ENCODE measurements at places on chromosomes 4 and X.

DNA sequence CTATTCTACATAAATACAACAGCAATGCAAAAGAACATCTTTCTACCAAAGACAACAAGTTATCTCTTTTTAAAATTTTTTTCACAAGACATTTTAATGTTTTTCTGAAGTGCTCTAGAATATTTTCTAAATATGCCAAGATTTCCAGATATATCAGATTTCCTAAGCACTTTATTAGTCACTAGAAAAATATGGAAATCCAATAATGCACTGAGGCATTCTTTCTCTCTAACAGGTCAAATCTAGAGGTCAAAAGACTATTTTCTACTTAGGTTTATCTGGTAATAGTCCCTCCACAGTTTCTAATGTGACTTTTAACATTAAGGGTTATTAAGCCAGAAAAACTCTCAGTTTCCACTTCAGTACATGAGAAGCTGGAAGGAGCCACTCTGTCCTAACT is 1041.2 kb upstream of the INTU start:
- DNase-seq = no peak

DNA sequence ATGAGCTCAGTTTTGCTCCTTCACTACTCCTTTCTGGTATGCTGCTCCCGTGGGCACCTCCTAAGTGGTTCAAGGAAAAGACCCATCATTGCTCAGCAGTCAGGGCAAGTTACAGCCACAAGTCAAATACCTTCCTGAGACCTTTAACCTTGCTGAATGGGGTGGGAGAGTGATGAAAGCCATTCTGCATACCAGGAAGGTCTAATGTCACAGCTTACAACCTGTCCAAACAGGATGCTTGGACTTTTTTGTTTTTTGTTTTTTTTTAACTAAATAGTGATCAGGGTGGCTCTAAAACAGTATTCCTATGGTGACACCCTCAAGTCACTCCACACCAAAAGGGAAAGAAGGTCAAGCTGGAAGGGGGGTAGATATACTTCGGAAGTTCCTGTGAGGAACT is 93.1 kb downstream of the GPC3 start:
- DNase-seq = no peak

GRCh38 chr4:153555730-153556434 is 89.7 kb downstream of the TMEM131L start:
- DNase-seq = no peak

DNA sequence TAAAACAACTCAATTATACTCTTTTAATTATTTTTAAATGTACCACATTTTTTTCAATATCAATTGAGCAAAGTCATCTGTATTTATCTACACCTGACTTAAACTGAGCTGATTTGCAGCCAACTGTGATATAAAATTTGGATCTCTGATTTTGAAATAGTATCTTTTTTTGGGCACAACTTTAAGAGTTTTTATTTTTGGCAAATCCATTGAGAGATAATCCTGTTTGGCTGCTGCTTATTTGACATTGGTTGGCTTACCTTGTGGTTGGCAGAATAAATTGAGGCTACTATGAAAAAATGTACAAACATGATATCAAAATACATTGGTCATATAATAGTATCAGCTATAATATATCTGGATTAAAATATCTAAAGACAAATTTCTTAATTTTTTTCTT is 656.0 kb upstream of the NDST4 start:
- DNase-seq = no peak

DNA sequence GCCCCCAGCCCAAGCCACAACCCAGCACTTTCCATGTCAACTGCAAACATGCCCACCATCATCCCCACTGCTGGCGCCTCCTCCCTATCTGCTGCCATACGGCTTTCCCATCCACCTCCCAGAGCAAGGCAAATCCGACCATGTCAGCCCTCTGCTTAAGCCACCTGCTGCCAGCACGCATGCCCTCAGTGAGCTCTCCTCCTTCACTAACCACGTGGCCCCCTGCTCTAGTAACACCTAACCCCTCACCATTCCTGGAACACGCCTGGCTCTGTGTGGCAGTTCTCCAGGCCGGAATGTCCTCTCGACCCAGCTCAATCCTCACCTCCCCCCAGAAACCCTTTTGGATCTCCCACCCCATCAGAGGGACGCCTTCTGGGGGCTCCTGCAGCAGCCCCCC is 17.4 kb downstream of the BCAP31 start:
- DNase-seq = no peak

GRCh38 chrX:151386838-151387459 is 10.1 kb upstream of the VMA21 start:
- no peak for DNase-seq

DNA sequence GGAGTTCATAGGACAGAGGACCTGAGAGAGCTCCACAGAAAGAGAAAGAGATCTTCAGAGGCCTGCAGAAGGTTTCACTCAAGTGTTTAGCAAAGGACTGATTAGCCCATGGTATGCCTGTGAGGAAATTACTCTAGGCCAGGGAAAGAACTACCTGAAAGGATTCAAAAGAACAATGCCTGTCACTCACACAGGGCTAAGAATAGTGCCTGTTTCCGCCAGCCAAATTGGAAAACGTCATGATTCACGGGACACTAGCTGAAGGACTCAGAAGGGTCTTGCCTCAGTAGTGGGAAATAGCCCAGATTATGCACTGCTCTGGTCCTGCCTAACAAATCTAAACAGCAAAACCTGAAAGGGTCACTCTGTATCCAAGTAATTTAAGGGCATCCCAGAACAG is 21.1 kb downstream of the SYTL4 start:
- DNase-seq = no peak
